ENCODE measurements at places on chromosomes 2 and 18. TPM values are rescaled to one million over a fixed set of nuclear protein-coding genes. Genes with fewer than 3 reads are reported as not detected.

GRCh38 chr18:65347446-65347845 lies 403.4 kb upstream of the CDH7 start:
- no peak for DNase-seq

The XIRP2 gene
- total RNA-seq = 0.06 TPM

The ELOA2 gene
- not detected for total RNA-seq

The DPYSL5 gene
- total RNA-seq = not detected

The SLC39A10 gene
- total RNA-seq = 31.3 TPM

DNA sequence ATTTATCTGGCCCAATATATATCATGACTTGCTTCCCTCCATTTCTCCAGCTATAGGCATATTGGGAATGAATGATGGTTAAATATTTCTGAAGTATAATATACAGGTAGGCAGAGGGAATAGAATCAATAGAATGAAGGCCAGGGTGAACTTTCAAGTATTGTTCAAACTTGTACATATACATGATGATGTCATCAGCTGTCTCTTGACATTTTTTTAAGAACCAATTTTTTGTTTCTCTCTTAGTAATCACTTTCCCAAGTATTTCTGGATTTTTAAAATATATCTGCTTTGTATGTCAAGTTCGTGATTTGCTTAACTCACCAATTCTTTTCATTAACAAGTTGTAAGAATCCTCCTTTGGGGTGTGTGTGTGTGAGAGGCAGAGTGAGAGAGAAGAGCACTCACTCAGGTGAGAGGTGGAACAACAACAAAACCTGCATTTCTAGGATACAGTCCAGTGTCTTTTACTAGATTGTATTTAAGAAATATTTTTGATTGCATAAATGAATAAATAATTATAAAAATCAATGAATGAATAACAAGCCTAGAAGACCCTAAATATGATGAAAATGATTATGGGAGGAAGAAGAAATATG lies 1239.1 kb downstream of the LRP1B start:
- no peak for DNase-seq

GRCh38 chr2:6917761-6918421 lies 679 bp downstream of the RNF144A start:
- no peak for DNase-seq

DNA sequence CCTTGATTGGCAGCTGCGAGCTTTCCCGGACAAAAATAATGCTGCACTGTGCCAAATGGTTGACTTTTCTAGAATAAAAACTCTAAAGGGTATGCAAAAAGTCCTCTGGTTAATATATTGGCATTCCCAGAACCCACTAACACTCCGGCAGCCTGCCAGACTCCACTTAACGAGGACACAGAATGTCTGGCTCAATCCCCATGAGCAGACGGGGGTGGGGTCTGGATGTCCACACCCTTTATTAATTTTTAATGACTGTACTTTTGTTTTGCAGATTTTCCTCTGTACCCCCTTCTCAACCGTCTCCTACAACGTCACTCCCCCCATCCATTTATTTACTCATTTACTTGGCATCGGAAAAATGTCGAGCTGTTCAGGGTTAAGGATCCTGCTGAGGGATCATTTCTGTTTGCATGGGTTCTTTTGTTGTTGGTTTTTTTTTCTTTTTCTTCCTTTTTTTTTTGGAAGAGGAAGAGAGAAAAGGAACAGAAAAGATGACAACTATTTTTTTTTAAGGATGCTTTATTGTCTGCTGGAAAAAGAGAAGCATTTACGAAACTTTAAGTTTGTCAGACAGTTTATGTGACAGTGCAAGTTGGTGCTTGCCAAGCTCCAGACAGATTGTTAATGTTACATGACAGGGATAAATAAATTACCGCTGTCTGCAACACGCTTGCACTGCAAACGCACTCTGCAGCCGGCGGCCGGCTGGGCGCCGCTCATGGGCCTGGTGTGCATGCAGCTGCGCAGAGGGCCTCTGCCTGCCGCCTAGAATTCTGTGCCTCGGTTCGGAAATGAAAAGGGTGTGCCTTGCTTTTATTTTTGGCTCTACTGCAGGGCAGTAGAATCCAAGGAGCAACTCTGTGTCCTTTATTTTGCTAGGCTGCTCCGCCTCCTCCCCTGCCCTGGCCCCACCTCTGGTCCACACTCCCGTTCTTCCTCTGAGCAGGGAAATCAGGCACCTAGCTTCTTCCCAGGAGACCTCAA lies 3.6 kb downstream of the LDLRAD4 start:
- no peak for DNase-seq

The VWA3B gene
- not detected for total RNA-seq

DNA sequence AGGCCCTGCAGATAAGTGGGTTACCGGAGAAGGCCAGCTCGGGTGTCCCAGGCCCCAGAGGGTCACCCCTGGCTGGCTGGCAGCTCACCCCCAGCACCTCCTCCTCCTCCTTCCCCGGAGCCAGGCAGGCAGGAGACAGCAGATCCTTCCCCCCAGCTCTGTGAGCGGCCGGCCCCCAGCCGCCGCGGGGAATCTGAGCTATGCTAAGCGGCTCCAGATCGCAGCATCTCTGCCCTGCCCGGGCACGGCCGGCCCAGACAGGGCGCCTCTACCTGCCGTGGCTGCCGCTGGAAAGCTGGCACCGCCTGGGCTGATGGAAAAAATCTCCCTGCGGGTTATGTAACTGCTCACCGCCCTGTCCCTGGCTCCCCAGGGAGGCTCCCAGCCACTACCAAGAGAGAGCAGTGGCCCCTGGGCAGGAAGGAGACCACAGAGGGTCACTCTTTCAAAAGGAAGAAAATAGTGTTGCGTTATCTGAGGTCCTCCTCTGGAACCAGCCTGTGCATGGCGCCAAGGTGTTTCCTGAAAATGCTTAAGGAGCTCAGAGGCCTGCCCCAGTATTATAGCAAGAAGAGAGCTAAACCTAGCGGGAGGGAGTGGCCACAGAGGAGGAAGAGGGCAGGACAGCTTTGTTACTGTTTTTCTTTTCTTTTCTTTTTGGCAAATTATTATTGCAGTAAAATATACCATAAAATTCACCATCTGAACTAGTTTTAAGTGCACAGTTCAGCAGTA lies 179.0 kb downstream of the SMAD7 start:
- no peak for DNase-seq

- DNase-seq = no peak
These were observed 6.6 kb downstream of the GRHL1 start for GRCh38 chr2:9958057-9958456.

- no peak for DNase-seq
These were observed 17.8 kb downstream of the PDCL3 start for GRCh38 chr2:100580367-100581276.

- DNase-seq = no peak
These were observed 136.9 kb downstream of the GAREM1 start for GRCh38 chr18:32333781-32334180.

DNA sequence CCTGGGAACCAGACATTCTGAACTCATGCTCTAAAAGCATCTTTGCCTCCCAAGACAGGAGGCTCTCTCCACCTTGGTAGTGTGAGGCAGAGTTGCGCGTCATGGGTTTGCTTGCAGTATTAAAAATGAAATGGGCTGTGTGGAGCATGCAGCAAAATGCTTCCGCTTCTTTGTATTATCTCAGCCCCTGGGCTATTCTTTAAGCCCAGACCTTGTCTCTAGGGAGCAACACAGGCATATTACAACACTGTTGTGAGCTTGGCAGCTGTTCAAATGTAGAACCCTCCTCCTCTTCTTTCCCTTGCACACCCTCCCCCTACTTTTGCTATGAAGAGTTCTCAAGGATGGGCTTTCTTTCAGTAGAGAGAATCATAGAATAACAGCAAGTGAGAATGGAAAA lies 185.1 kb upstream of the LHCGR start:
- no peak for DNase-seq

The DES gene
- total RNA-seq = 863 TPM

DNA sequence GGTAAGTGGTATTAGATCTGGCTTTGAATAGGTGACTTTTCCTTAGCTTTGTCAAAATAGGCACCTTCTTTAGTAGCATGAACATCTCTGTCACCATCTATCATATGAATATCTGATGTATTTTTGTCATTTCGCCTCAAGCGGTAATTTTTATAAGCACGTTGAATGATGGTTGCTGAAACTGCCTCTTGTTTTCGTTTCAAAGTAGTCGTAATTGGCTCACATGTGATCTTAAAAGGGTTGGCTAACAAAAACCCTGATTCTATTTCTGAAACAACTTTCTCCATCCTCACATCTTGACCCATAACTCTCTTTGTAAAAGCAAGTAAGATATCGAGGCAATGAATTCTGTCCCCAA lies 29.8 kb upstream of the SCN9A start:
- no peak for DNase-seq

DNA sequence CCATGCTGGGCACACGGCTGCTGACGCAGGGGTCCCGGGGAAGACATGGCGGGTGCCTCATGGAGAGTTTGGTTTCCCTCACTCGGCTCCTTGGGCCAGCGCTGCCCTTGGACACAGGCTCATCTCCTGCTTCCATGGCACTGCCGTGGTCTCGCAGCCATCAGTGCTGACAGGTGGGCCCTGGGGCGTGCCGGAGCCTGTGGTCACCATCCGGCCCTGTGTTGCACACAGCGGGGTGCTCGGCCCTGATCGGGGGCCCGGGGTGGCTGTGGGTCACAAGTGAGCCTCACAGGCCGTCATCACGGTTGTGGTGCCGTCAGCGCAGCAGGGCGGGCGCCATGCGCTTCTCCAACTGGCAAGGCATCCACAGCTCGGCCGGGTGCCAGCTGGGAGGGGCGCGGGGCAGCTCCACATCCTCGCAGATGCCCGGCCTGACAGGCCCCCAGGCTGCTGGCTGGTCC lies 582 bp downstream of the RTP5 start:
- DNase-seq = no peak

The TNP1 gene
- not detected for total RNA-seq

DNA sequence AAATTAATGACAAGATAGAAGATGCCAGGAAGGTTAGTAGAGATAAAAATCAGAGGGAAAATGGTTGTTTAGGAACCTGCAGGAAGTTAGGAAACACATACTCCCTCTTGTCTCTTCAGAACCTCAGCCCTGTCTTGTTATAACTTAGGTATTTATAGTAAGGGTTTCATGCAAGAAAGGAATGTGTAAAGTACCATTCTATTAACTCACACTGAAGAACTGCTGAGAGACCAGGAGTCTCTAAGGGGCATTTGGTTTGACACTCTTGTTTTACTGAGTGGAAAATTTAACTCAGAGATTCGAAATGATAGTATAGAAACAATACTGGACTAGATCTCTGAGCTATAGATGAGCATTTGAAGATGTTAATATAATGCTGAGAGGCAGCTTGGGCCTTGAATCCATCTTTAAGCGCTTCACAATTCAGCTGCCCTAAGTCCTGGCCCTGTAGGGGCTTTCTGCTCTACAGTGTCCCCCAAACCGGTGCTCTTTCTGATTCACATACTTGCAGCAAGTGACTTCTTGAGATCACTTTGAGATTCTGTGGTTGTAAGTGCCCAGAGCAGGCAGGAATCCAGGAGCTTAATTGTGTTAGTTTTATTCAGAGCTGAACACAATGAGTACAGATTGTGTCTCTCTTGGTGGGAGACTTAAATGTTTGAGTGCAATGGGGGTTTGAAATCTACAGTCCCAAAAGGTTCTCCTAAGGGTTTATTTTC lies 235.0 kb upstream of the RGPD4 start:
- peak; percentile 19 for DNase-seq

DNA sequence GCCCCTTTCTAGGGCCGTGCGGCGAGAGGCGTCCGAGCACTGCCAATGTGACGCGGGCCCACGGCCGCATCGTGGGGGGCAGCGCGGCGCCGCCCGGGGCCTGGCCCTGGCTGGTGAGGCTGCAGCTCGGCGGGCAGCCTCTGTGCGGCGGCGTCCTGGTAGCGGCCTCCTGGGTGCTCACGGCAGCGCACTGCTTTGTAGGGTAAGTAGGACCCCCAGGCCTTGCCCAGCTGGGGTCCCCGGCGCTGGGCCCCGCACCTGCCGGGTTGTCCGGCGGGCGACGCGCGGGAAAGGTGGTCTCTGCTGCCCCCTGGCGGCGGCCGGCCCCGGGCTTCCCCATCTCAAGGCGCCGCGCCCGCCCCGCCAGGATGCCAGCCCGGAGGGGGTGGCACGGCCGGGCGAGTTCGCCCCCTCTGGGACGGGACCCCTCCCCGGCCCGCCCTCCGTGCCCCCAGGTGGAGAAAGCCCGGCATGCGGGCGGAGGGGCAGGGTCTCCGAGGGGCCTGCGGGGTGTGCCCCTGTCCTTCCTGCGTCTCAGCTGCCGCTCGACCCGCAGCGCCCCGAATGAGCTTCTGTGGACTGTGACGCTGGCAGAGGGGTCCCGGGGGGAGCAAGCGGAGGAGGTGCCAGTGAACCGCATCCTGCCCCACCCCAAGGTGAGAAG lies 1.9 kb downstream of the PRSS56 start:
- no peak for DNase-seq

DNA sequence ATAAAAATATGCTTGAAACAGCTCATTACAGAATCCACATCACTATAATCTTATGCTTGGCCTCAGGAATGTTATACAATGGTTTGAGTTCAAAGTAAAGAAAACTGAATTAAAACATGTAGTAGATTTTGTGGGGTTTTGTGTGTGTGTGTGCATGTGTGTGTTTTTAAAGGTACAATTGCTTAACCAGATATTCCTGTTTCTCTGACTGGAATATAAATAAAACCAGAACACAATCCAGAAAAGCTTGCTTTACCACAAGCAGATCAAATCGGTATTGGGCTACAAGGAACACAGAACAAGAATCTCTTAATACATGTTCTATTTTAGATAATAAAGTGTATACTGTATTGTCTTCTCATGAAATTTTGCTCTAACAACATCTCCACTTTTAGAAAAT lies 110.0 kb downstream of the TMEM247 start:
- DNase-seq = no peak

GRCh38 chr18:45562567-45563479 lies 52.5 kb upstream of the SLC14A2 start:
- DNase-seq = no peak

The CENPO gene
- total RNA-seq = 56.1 TPM

DNA sequence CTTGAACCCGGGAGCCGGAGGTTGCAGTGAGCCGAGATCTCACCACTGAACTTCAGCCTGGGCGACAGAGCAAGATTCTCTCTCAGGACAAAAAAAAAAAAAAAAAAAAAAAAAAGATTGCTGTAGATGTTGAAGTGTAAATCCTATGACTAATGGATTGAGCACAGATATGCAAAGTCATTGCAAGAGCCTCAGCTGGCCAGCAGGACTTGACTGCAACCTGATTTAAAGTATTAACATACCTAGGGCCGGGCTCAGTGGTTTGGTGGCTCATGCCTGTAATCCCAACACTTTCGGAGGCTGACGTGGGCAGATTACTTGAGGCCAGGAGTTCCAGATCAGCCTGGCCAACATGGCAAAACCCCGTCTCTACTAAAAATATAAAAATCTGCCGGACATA lies 103.4 kb upstream of the MSH2 start:
- peak; percentile 58 for DNase-seq

- DNase-seq = peak; percentile 68
These were observed 6.7 kb downstream of the AOX1 start for GRCh38 chr2:200592406-200593075.

- no peak for DNase-seq
These were observed 925.7 kb downstream of the EPHA4 start for GRCh38 chr2:220646424-220646823.
